ENCODE measurements at places on chromosomes 4 and X.

GRCh38 chr4:4735136-4735750, 124.2 kb upstream of the MSX1 start:
- DNase-seq = no peak

GRCh38 chrX:40644176-40644575, 3.2 kb downstream of the CXorf38 start:
- no peak for DNase-seq

- DNase-seq = no peak
Measured at GRCh38 chrX:55801811-55802210, 84.3 kb downstream of the RRAGB start.

- DNase-seq = no peak
Measured at GRCh38 chr4:61079427-61079826, 120.7 kb upstream of the ADGRL3 start.

DNA sequence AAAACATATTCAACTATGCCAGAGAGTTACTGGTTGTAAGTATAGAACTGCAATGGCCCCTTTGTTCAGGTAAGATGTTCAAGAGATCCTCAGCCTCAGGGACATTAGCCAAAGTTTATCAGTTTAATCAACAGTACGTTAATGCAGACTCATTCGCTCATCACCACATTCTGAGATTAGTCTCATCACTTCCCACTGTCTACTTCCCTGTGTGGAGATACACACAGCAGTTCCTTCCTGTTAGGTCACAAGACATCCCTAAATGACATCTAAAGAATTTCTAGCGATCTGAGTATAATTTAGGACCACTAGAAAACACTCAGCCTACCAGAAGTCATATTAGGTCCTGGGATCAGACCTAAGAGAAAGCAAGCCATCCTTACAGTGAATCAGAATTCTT, 10.4 kb downstream of the SLC10A7 start:
- DNase-seq = no peak

Data from stimulated activated CD4-positive, alpha-beta T cell treated with anti-CD3 and anti-CD28 coated beads, Interleukin-2, amount 100 ng/mL, for 24 hours (primary cell).